ENCODE measurements at places on chromosomes 4 and X.

GRCh38 chrX:119474615-119475388 is 6.6 kb downstream of the SLC25A5 start:
- DNase-seq = no peak

GRCh38 chr4:145939441-145939750 is 773 bp upstream of the ZNF827 start:
- no peak for DNase-seq

- no peak for DNase-seq
Observed at GRCh38 chr4:101527188-101527587, 179.9 kb upstream of the PPP3CA start.

- DNase-seq = no peak
Observed at GRCh38 chrX:86369847-86370630, 221.8 kb downstream of the DACH2 start.

DNA sequence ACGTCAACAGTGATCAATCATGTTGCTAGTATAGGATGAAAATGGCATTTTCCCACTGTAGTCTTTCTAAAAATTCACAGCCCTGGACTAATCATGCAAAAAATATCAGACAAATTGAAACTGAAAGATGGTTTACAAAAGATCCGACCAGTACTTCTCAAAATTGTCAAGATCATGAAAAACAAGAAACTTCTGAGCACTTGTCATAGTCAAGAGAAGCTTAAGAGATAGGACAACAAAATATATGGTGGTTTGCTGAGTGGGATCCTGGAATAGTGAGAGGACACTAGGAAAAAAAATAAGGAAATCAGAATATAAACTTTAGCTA is 101.1 kb downstream of the NAA11 start:
- DNase-seq = no peak

GRCh38 chr4:152990471-152991131 is 54.5 kb downstream of the FHDC1 start:
- no peak for DNase-seq

DNA sequence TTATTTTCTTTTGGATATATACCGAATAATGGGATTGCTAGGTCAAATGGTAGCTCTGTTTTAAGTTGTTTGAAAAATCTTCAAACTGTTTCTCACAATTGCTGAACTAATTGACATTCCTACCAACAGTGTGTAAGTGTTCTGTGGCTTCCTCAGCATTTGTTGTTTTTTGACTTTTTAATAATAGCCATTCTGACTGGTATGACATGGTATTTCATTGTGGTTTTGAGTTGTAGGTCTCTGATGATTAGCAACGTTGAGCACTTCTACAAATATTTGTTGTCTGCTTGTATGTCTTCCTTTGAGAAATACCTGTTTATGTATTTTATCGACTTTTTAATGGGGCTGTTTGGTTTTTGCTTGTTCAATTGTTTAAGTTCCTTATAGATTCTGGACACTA is 680.1 kb upstream of the GRIA3 start:
- no peak for DNase-seq

DNA sequence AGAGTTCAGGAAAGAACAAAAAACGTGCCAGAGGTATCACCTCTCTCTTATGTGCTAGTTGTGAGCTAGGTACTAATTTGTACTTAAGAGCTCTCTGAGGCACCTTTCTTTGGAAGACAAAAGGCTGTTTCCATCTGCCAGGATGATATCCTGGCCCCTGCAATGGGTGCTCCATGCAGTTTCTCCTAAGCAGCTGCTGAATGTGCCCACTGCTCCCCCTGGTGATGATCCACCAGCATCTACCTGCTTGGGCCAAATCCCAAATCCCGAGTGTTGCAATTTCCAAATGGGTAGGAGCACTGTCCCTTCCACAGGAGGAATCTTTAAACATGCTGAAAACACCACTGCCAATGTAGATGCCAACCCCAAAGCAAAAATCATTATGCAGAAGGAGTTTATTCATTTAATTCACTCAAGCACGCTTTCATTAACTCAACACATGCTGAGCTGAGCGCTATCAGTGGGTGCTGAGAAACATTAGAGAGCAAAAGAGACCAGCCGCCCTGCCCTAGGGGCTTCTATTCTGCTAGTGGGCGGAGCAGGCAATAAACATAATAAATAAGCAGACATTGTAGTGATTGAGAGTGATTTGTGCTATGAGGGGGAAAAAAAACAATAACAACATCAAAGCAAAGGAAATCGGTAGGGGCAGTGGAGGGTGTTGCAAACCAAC is 69.6 kb upstream of the C4orf50 start:
- DNase-seq = no peak

DNA sequence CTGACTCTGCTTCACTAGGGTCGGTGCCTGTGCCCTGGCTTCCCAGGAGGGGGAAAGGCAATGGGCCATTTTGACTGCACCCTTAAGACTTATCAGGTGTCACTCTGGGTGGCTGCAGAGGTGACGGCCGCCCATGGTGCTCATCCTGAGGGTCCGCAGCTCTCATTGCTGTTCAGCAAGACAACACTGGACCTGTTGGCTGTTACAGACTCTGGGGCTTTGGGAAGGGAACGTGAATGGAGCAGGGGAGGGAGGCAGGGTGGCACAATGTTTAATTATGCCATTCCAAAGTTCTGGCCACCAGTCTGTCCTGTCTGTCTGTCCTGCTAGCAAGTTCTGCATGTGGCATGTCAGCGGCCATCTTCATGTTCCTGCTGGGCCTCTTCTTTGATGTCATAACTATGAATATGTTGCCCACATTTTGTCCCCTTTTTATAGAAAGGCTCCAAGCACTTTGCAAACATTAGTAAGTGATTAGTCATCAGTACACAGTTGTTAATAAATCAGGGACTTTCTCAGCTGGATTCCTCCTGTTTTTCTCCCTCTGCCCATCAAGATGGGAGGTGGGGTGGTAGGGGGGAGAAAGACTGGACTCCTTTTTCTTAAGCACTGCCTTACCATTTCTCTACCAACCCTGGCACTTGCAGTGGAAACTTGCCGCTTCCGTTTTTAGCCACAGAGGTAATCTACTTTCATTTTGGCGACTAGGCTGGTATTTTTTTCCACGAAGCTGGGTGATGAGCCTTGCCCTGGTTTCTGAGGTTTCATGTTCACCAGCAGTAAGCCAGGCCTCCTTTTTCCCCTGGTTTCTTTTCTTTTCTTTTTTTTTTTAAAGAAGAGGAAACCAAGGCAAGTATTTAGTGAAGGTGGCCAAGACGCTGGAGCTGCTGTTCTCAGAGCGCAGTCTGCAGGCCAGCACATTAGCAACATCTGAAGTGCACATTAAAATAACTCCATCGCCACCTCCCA is 88.6 kb upstream of the TRIM2 start:
- DNase-seq = no peak

DNA sequence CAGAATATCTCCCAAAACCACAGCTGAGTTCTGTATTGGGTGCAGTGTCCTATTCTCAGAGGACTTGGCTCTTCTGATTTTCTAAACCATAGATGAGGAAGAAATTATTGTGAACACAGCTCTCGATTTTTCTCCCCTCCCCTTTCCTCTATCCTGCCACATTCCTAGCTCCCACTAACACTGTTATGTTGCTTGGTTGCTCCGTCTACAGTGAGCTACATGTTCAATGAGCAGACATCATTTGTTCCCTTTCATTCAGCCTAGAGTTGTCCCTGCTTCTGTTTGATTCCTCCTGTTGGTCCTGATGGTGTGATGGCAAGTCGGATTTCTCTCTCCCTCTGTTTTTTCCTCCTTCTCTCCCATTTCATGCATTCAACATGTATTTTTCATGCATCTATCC is 65.9 kb downstream of the DIPK2B start:
- DNase-seq = no peak

DNA sequence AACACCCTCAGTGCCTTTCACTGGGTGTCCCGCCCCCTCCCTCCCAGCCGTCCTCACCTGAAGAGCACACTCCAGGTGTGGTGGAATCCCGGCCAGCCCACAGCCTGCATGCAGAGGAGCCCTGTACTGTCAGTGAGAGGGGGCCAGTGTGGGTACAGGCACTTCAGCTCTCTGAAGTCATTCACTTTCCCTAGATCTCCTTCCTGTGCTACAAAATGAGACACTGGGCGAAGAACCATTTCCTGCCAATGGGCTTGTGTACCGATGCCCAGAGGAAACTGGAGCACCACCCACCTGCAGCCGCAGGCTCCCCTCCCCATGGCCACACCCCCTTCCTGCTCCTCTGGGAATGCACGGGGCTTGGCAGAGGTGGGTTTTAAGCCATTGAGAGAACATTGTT is 73.9 kb upstream of the C4orf50 start:
- no peak for DNase-seq

- no peak for DNase-seq
Observed at GRCh38 chr4:93103042-93103441, 725.5 kb upstream of the ATOH1 start.

DNA sequence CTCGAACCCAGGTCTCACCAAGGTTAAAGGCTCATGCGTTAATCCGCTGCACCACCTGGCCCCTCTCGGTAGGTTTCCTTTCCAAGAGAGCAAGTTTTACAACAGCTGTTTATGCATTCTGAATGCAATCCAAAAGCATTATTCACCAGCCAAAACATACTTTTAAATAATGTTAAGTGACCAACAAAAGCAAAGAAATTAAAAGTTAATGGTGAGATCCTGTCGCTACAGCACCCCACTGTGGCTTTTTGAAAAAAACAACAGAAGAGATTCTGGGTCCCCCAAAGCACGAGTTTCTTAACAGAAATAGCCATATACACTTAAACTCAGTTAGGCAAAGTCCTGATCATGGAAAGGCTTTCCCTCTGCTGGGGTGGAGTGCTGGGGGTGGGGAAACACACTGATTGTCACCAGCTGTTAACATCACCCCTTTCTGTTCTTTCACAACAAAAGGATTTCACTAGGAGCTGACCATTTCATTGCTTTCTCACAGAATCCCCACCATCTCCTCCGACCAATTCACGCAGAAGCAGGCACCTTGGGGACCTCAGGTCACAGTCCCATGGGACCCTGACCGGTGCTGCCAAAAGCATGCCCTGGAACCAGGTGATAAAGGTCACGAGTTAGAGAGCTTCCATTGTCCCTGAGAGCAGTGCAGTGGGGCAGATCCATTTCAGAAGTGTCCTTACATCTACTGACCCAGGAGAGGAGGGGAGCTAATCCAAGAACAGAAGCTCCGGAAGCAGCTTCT is 51.2 kb downstream of the ZNF827 start:
- no peak for DNase-seq

GRCh38 chrX:153719238-153719637 is 4.9 kb downstream of the BCAP31 start:
- no peak for DNase-seq

GRCh38 chr4:148790691-148791090 is 348.5 kb upstream of the NR3C2 start:
- DNase-seq = no peak

- DNase-seq = no peak
Observed at GRCh38 chr4:102399021-102399420, 53.7 kb upstream of the SLC39A8 start.

DNA sequence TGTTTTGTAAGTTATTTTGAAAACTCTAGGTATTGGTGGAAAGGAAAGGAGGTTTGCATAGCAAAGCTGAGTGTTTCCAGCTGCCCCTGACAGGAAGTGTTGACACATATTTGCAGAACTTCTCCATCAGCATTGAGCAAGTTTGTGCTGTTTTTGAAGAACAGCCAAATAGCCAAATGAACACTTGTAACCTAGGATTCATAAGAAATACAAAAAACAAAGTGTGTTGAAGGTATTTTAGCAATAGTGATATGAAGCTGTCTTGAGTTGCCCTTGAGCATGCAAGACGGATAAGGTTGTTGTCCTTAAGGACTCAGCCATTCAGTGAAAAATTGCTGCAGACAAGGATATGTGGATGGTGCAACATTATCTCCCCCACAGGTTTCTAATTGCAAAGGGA is 68.3 kb upstream of the PGM2 start:
- no peak for DNase-seq

GRCh38 chrX:17564689-17565409 is 172.4 kb upstream of the SCML1 start:
- no peak for DNase-seq

- no peak for DNase-seq
Observed at GRCh38 chrX:43861750-43862149, 20.5 kb downstream of the MAOB start.

DNA sequence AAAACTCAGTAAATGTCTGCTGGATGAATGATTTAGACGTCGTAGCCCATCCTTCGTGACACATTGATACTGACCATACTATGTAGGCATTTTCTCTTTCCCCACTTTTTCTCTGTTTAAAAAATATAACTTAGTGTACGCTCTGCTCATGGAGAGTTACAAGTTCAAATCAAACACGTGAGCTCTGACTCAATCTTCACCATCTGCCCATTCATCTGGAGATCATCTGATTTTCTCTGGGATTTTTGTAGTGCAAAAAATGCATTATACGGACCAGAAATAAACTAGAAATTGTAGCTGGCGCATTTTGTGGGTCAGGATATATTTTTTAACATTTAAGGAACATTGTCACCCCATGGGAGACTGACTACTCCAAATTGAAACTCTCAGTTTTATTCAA is 124.7 kb upstream of the FAM9B start:
- DNase-seq = no peak

DNA sequence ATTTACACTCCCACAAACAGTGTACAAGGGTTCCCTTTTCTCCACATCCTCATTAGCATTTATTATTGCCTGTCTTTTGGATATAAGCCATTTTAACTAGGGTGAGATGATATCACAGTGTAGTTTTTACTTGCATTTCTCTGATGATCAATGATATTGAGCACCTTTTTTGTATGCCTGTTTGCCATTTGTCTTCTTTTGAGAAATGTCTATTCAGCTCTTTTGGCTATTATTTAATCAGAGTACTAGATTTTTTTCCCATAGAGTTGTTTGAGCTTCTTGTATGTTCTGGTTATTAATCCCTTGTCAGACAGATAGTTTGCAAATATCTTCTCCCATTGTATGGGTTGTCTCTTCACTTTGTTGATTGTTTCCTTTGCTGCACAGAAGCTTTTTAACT is 190.6 kb downstream of the MAGEB17 start:
- no peak for DNase-seq

DNA sequence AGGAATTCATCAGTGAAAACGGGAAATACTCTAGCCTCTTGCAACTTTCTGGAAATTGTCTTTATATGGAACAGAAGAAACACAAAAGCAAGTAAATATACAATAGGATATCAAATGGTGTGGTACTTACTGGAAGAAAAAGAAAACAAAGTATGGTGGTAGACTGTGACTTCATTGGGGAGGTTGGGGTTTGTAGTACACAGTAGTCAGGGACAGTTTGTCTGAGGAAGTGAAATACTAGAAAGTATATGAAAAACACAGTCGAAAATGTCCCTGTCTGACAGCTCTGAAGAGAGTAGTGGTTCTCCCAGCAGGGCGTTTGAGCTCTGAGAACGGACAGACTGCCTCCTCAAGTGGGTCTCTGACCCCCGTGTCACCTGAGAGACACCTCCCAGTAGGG is 390.0 kb upstream of the NWD2 start:
- DNase-seq = no peak

DNA sequence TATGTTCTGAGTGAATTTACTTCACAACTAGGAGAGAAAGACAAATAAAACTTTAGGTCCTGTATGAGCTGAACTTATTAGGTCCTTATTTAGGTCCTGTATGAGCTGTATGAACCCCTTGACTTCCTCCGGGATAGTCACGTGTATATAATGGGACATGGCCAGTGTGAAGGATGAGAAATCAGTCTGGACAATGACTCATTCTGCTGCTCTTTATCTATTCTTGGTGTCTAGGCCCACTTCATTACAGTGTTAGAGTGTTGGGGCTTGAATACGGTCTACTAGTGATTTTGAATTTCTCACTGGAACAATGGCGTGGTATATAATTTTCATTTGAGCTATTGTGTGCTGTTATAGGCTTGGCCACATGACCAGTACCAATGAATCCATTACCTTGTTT is 21.9 kb downstream of the STK26 start:
- no peak for DNase-seq

GRCh38 chr4:183657564-183657963 is 1.4 kb downstream of the RWDD4 start:
- no peak for DNase-seq
